Cerebellar nuclear complex (tissue), 1 donor: ENCODE measurements at places on chromosomes 12 and 14.

- DNase-seq: no peak
Observed at GRCh38 chr14:41403360-41403759, 203.3 kb upstream of the LRFN5 start.

DNA sequence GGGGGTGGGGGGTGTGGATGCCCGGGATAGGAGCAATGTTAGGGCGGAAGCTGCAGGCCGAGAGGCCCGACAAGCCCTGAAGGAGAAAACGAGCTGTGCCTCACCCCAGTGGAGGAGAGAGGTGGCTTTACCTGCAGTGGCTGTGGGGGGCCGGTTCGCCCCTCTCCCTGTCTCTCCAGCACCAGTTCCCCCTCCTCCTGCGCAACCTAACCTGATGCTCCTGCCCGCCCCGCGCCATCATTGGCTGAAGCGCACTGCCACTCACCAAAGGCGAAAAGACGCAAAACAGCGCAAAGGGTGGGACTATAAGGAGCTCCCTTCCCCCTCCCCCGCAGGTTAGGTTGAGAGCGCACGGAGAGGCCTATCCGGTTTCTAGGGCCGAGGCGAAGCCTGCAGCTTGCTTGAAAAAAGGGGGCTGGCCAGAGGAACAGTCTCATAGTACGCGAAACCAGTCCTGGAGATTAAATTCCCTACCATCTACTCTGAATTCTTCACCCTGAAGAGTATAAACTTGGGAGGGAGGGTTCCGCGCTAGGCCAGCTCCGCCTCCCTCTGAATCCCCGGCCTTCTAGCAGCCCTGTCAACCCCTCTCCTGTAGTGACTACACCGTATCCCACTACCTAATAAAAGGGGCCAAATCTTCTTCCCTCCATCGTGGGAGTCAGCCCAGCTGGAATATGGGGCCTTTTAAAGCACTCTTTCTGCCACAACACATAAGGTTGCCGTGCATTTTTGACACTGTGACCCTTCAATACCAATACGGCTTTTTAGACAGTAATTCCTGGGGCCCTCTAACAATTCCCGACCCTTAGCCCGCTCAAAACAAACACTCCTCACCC, 18.6 kb downstream of the CHD8 start:
- peak; percentile 93 for DNase-seq

- DNase-seq: no peak
Observed at GRCh38 chr14:95885866-95886265, 9.2 kb downstream of the TUNAR start.

DNA sequence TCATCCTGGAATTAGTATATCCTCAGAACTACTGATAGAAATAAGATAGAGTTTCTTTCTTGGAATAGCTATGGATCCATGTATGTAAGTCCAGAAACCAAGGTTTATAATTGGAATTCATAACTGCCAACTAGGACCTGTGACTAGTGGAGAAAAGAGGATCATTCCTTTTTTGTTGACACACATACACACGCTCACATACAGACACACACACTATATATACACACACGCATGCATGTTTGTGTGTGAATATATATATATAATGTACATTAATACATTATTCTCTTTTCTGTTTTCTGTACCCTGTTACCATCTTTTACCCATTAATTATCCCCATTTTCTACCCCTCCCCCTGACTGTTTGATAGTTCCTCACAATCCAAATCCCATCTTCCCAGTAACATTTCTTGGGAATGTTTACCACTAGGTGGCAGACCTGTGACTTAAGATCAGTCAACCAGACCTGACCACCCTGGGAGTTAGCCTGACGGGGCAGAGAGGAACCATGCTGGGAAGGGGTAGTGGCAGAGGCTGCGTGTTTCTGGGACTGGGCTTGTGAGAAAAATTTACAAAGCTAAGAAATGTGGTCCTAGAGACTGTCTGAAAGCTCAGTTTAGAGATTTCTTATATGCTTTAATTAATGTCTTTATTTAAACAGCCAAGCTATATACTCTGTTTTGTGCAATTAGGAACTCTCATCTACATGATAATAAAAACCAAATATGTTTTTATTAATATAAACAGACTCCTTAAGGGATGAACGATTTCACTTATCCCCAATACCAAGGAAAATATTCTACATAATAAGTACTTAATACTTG, 308.0 kb downstream of the PPFIA2 start:
- no peak for DNase-seq

DNA sequence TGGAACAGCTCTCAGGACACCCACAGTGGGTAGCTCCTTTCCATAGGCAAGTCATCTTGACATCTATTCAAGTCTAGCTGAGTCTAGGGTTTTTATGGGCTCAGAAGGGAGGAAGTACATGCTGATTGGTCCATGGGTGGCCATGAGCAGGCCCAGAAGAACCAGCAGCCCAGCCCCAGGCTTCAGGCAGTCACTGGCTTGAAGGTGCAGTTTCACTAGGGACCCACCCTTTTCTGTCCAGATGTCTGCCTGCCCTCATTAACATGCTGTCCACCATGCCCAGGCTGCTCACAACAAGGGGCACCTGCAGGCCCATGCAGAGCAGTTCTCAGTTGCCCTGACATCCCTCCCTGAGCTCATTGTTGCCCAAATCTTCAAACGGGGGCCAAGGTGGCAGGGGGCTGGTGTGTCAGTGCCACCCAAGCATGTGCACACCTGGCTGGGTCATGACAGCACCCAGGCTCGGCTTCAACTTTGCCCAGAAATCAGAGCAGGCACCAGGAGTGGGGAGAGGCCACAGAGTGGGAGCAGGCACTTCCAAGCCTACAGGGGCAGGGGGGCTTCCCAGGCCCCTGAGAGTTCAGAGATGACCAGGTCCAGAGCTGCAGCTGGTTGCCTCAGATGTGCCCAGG, 18.7 kb upstream of the LGR5 start:
- no peak for DNase-seq

DNA sequence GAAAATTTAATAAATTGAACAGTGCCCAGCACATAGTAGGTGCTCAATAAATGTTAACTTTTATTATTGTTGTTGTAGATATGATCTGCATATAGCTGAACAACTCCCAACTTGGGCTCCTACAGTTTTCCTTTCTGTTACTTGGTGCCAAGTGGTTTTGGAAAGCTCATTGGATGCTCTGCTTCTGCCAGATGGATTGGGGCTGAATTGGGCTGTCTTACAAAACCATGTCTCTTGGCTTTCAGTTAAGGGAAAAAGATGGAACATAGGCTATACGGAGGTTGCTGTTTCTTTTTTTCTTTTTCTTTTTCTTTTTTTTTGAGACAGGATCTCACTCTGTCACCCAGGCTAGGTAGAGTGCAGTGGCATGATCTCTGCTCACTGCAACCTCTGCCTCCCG, 140.7 kb upstream of the PWP1 start:
- no peak for DNase-seq

- peak; percentile 44 for DNase-seq
Observed at GRCh38 chr12:112368856-112369255, 13.4 kb downstream of the HECTD4 start.

DNA sequence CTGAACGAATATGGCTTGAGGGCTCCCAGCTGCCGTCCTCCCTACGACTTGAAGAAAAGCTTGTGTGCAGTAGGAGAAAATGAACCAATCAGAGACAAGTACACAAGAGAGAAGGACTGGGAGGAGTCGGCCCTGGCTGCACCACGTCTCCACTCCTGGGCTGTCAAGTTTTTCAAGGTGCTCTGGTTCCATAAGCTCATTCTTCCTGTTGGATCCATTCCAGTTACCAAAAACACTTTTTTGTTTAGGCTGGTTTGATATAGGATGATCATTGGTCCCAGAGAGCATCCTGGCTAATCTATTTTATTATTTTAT, 2.8 kb upstream of the A2ML1 start:
- DNase-seq: no peak

- no peak for DNase-seq
Observed at GRCh38 chr12:79183926-79184325, 319.4 kb downstream of the SYT1 start.

- no peak for DNase-seq
Observed at GRCh38 chr12:3129301-3130056, 52.3 kb downstream of the TSPAN9 start.

DNA sequence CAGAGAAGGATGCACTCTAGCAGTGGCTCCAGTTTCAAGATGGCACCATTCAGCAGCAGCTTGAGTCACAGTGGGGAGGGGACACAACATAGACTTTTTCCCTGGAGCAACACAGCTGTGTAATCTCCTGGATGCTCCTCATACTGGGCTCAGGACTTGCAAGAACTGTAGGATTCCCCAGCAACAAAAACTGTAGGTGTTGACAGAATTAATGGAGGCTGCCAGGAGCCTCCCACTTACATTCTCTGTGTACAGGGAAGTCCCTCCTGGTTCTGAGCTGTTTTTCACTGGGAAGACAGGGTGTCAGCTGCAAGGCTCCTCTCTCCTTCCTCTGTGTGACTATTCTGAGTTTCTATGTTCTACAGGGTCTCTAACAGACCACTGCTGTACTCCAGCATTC, 217.9 kb downstream of the KIF21A start:
- no peak for DNase-seq

DNA sequence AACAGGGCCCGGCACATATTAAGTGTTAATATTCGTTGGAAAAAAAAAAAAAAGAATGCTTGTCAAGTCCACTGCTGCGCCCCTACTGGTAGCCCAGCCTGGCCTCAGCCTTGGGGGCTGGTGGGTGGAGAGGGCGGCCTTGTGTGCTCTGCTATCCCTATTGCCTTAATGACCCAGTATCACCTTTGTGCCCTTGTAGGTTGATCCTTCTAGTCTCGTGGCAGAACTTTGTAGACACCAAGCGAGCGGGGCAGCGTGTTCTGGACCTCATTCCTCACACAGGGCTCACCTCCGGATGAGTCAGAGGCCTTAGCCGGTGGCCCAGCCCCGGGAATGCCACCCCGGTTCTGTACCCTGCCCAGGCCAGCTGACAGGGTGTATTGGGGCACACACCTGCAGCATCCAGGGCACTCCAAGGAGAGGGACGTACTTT, 1.8 kb upstream of the RCOR1 start:
- no peak for DNase-seq

DNA sequence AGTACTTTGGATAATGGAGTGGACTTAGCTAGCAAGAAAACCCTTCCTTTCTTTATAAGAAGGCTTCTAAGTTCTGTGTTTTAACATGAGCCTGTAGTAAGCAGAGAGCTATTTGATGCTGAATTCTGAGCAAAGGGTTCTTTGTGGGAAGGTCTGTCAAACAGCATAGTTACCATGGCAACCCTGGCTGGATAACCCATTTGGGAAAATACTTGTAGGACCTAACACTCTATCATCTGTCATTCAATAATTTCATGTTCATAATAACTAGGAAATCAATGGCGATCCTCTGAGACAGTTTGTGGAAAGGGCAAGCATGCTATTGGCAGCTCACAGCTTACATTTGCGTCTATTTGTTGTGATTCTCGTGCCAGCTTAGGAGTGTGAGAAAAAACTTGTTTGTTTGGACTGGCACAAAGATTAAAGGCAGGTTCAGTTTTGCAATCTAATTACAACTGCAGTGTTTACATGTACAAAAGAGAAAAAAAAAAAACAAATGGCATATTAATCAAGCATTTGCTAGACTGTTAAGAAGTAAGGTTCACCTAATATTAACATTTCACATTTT, 219.2 kb downstream of the PDZRN4 start:
- no peak for DNase-seq

DNA sequence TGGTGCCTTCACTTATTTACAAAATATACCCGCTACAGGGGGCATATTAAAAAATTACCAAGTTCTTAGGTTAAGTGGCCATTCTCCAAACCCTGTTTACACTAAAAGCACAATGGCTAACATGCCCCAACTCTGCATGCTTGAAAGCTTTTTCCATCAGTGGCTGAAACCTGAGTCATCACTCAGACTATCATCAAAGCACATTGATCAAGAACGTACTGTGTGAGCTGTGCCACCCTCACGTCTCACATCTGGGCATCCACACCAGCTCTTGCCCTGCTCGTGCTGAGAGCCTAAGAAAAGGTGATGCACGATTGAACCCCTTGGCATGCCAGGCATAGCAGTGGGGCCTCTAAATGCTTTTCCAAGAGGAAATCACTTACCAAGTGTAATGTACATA, 13.2 kb downstream of the AQP6 start:
- DNase-seq: no peak

GRCh38 chr12:97573901-97574300, 111.3 kb downstream of the RMST start:
- no peak for DNase-seq

- no peak for DNase-seq
Observed at GRCh38 chr12:54369597-54370131, 5.4 kb upstream of the GPR84 start.

DNA sequence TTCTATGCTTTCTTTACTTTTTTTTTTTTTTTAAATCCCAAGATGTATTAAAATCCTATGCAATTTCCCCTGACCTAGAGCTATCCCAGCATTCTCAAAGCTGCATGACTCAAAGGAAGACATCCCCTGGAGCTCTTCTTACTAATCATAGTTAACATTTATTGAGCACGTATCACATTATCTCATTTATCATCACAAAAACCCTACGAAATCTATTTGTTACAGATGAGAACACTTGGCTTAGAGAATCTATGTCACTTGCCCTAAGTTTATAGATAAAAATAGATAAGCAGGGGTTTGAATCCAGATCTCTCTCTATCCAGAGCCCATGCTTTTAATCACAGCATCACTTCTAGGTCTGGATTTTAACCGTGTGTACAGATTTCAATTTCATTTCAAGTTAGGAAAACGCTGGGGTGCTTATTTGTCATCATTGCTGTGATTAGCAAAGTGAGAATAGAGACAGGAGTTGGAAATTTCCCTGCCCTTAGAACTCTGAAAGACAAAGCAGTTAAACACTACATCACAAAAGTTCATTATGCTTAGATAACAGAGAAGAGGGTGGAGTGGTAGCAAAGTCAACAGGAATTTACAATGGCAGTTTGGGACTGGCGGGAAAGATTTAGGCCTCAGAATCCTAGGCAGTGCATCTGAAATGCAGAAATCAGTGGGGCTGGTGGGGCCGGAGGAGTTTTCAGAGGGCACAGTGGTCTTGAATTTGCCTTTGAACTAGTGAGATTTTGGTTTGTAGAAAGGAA, 177.7 kb upstream of the FRMD6 start:
- DNase-seq: no peak

DNA sequence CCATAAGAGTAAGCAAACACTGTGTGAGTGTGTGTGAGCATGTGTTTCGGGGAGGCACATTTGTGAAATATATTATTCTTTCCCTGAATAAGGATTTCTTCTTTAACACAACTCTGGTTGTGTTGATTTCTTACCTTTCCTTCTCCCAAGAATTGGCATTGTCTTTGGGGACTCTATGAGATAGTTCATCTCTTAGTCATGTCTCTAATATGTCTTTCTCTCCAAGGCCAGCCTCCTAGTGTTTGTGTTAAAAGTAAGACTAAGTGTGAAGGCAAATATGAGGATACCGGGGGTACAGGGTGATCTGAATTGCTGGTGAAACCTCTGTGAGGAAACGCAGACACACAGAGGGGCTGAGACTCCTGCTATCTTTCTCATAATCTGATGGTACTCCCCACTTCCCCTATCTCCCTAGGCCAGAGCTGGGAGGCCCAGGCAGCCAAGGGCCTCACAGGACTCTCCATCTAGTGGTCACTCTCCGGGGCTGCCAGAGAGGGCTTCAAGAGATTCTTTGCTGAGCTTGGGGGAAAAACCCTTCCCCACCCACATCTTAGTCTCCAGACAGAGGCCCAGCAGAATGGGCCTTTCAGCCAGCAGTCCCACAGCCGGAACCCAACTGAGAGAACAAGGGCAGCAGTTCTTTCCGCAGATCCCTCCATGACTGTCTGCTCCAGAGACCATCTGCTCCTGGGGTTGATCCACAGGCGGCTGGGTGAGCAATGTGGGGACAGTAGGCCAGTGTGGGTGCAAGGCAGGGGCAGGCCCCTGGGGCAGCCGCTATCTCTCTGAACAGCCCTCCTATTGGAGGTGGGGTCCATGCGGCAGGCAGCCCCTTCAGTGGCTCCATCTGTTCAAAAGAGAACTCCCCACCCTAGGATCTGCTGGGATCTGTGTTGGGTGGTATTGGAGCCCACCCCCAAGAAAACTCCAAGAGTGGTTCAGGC, 5.8 kb upstream of the HOXC12 start:
- DNase-seq: no peak
